H1 (cell line): ENCODE measurements at places on chromosomes 7 and 10. TPM values are rescaled to one million over a fixed set of nuclear protein-coding genes. Genes with fewer than 3 reads are reported as not detected.

CNPY1 gene
- polyA plus RNA-seq = not detected in 2 replicates

ZNRF2 gene
- 2.9 TPM in 2 replicates for polyA plus RNA-seq

DNA sequence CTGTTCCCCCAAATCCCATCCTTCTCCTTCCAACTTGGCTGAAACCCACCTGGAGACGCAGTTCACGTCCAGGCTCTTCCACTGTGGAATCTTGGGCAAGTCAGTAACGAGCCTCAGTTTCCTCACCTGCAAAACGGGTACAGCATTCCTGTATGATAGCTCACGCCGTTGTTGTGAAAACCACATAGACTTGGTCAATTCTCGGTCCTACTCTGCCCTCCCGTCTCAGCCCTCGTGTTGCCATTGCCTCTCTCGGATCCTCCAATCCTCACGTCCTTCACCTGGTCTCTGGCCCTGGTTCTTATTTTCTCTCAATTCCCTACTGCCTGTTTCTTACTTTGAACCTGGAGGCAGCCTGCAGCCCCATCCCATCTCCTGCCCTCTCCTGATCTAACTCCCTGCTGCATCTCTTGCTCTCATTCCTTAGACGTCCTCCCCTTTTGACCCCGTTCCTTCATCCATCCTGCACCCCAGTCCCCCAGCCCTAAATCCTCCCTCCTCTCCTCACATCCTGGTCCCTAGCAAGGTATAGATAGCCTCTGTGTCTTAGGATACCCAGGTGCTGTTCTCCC is 2.0 kb upstream of the MUC12 start:
- no peak for DNase-seq

GRCh38 chr7:84069033-84069432 is 125.6 kb downstream of the SEMA3A start:
- DNase-seq = no peak

- DNase-seq = no peak
These were observed 237.9 kb downstream of the EMX2 start for GRCh38 chr10:117780411-117780810.

GRCh38 chr10:28781296-28781695 is 104.0 kb downstream of the BAMBI start:
- no peak for DNase-seq

DNA sequence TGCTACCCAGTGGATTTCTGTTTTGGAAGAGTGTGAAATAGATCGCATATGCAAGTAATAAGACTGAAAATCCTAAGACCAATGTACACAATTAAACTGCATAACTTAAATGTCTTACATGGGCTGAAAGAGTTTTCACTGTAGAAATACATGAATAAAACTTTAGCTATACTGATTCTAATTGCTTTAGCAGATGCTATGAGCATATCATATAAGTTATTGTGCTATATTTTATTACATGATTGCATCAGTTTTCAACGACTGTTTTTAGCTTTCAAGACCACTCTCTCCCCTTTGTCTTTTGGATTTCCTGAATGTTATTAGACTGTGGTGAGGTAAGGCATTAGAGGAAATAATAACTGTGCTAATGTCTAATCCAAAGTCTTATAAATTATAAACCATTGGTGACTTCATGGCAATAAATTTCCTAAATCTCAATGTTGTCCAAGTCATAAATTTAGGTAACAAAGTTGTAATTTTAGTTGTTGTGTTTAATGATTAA is 124.5 kb downstream of the SEMA3A start:
- no peak for DNase-seq

DNA sequence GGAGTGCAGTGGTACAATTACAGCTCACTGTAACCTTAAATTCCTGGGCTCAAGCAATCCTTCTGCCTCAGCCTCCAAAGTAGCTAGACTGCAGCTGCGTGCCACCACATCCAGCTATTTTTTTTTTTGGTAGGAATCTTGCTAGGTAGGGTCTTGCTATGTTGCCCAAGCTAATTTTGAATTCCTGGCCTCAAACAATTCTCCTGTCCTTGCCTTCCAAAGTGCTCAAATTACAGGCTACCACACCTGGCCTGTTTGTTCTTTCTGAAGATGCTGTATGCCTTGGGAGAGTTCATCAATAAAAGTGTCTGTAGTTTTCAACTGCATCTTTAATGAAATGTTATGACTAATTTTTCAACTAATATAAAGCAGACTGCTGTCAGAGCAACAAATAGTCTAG is 452 bp downstream of the SAMD9 start:
- DNase-seq = no peak
